ENCODE measurements at places on chromosomes 3 and 15.

GRCh38 chr3:59381282-59381681, 331.5 kb upstream of the CFAP20DC start:
- DNase-seq = no peak

DNA sequence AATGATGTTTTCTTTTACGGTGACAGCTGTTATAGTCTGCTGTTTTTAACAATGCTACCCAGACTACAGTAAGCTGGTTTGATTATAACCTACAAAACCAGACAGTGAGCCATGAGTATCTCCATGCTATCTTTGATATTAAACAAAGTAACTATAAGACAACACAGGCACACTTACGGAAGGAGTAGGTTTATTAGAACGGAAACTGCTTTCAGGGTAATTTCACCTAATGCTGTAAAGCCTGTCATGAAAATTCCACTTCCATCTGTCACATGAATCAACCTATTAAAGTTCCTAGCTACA, 33.0 kb downstream of the VPS13C start:
- no peak for DNase-seq

DNA sequence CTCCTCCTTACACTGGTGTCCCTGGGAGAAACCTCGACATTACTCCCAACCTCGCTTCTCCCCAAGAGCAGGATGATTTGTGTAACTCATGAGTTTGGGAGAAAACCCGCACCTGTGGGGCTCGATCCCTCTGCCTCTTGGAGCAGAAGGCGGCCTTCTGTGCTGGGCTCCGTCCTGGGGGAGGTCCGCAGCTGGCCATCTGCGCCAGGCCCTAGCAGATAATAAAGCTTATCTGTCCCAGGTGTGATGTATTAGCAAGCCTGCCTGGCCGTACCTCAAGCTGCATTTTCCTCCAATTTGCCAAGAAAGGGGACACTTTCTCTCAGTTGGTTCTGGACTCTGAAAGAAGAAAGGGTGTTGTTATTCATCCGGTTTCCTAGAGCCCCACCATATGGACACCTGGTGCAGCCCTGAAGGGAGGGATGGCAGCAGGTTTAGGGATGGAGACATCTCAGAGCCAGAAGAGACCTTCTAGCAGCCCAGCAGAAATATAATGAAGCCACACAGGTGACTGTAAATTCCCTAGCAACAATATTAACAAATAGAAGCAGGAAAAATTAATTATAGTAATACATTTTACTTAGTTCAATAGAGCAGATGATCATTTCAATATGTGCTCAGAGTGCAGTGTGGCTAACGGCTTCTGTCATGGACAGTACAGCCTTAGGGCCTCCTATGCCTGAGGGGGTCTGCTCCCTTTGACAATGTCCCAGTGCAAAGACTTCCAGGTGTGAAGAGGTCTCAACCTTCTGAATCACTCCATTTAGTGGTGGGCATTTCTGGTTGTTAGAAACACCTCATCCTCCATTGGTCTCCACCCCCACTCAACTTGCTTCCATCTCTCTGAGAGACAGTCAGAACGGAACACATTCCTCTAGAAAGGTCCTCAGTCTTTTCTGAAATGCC, 94.8 kb downstream of the CPN2 start:
- no peak for DNase-seq

GRCh38 chr3:122677216-122677615, 3.4 kb upstream of the PARP14 start:
- no peak for DNase-seq

GRCh38 chr3:170469151-170470062, 50.7 kb downstream of the CLDN11 start:
- DNase-seq = peak; percentile 91

GRCh38 chr3:150049317-150049716, 78.6 kb upstream of the PFN2 start:
- DNase-seq = no peak

DNA sequence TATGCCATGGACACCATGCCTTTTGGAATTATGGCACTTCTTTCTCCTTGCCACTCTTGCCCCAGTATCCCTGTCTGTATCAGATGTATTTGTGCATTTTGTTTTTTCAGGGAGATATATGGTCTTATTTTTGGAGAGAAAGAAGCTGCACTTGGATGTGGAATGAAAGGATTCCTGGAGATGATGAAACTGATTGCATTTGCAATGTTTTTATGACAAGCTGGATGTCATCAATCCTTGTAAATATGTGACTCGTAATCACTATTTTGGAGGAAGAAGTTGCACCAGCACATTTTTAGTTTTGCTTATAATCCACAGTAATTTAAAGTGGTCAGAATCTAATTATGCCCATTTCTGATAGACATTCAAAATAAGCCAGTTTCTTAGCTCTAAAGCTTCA, 165.0 kb downstream of the NR1D2 start:
- peak; percentile 58 for DNase-seq

DNA sequence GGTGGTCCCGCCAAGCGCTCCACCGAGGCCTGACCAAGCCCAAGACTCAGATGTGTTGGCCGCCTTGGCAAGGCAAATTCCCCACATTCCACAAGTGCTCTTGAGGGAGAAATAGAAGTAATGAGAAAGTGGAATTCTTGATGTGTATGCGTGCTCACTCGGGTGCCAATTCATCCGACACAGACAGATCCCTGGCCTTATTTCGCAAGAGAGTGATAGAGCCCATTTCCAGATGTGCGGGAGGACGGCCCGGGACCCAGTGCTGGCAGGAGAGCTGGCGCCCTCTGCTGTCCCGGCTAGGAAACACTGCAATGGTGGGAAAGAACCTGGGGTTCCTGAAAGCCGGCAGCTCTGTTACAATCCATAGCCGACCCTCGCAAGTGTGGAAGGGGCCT, 76.0 kb downstream of the HMG20A start:
- peak; percentile 99 for DNase-seq

GRCh38 chr3:13023235-13023970, 49.8 kb downstream of the IQSEC1 start:
- DNase-seq = no peak

DNA sequence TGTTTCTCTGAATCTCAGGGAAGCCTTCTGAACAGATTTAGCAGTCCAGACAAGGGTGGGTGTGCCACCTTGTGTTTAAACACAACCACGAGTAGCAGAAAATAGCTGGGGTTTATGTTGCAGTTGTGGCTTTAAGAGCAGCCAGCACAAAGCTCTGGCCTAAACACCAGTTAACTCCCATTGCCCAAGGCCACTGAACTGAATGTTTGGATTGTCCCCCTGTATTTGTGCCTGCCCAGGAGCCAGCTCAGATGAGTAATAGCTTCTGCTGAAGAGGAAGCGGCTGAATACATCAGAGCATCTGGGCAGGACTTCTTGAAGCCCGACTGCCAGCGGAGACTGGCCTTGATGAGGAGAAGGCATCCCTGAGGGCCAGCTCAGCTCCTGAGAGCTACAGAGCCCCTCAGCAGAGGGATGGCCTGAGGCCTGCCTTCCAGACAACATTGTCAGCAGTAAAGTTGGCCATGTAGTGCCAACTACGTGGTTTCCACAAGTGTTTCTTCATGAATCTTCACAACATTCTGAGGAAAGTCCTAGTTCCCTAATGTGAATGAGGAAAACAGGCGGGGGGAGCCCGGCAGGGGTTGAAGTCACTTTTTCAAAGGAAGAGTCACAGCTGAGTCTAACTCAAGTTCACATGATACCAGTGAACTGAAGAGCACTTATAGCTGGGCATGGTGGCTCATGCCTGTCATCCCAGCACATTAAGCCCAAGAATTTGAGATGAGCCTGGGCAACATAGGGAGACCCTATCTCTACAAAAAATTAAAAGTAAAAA, 65.8 kb upstream of the ZBTB38 start:
- peak; percentile 94 for DNase-seq

- no peak for DNase-seq
These were observed 230.8 kb downstream of the FEZF2 start for GRCh38 chr3:62142331-62143085.

DNA sequence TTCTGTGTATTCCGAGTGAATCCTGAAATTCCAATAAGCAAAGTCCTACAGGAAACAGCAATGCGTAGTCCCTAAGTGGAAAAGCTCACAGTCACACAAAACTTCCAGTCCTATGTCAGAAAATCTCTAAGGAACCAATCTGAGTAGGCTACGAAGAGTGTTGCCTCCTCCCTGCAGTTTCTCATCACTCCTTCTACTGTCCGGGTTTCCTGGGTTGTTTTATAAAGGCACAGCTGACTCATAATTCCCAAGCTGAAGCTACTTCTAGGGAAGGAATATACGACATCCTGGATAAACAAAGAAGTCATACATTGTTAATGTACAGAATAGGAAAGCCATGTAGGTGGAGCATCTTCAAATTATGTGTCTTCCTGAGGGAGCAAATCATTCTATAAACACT, 65.7 kb upstream of the RGMA start:
- no peak for DNase-seq

DNA sequence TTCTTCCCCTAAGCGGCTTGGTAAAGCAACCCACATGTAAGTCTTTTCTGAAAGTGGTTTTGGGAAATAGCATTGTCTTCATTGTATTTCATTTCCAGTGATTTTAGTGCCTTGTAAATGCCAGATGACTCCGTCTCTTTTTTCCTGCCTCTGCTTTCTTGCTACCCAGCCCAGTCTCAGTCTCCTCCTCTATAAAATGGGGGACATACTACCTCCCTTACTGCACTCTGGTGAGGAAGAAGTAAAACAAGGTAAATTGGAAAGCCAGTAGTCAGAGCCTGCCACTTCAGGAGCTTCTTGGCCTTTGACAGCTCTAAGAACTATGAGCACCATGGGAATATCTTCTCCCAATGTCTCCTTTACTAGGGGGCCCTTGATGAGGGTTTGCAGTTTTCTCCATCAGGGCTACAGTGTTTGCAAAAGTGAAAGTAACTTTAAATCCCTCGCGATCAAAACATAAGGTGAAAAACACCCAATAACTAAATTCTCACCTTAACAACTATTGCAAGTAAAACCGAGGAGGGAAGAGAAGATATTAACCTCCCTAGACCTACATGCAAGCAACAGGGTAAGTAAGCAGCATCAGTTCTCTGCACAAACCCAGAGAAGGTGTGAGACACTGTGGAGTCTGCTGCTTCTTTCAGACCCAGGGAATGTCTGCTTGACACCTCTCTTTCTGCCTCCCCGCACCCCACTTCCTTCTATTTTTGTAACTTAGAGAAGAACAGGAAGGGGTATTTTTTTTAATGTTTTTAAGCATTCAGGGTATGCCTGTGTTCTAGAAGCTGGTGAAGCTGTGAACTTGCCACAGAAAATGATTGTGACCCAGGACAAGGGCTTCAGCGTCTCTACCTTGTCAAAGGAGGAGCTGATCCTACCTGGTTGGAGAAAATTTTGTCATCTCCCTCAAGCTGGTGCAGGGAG, 159.1 kb upstream of the EOMES start:
- DNase-seq = no peak

GRCh38 chr3:59131016-59131766, 81.4 kb upstream of the CFAP20DC start:
- peak; percentile 95 for DNase-seq

GRCh38 chr3:183560607-183561006, 5.1 kb upstream of the KLHL6 start:
- DNase-seq = no peak

DNA sequence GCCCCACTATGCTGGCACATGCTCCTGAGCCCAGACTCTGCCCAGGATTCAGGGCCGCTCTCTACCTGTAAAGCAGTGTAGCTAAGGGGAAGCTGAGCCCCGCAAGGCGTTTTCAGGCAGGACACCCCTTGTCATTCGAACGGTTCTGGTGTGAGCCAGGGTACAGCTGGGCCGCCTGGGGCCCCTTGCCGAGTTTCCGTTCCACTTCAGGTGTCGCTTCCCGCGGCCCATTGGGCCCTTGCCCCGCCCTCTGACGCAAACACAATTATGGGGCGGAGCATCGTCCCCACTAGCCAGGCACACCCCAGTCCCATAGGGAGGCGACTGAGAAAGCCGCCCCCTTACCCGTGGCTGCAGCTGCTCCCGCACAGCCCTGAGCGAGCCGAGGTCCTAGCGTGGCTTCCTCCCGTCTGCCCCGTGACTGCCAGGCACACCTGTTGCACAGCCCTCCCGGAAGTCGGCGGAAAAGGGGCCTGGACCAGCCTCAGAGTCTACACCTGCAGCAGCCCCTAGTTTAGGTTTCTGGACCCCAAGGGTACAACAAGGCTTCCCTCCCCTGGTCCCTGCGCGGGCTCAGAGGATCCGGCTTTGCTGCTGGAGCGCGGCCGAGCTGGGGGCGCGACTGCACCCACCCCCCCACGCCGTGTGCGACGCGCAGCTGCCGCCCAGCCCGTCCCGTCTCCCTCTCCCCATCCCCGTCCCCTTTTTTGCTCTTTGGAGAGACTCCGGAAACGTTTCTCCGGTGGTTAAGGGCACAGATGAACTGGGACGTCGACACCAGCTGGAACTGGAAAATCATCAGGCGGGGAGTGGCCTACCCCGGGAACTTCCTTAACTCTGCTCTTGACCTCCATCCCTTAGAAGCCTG, at the start of gene PLSCR2:
Gene PLSCR2 (minus strand): TSS at position 412 of the 868 bp plus-strand sequence. CDS start 9,657 bp downstream, outside the sequence.
- peak; percentile 67 for DNase-seq

- no peak for DNase-seq
These were observed 681.4 kb downstream of the MCTP2 start for GRCh38 chr15:94912760-94913159.

DNA sequence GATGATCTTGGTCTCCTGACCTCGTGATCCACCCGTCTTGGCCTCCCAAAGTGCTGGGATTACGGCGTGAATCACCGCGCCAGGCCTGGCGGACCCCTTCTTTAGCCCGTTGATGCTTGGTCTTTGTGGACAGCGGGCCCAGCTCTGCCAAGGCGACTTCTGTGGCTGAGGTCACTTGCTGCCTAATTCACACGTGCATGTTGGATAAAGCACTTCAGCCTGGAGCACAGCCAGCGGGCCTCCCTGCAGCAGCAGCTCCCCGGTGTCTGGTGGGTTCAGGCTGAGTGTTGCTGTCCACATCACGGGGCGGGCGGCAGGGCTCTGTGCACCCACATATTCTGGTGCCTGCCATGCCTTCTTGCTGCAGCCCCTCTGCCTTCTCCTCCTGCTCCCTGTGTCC, 88.4 kb downstream of the DGKG start:
- DNase-seq = no peak

DNA sequence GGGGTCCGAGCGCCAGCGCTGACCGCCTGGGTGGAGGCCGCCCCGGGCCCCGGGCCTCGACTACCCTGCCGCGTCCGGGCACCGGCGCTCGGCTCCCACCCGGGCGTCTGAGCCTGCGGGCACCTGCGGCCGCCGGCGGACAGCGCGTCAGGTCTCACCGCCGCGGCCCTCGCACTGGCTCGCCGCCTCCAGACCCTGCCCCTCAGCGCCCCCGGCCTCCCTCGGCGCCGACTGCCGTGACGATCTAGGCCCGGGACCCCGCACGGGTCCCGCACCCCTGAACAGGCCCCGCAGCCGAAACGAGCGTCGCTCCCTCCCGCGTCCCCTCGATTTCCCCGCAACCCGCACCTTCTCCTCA, 297 bp downstream of the PRC1 start:
- DNase-seq = no peak

- DNase-seq = no peak
These were observed 70.1 kb downstream of the HMCES start for GRCh38 chr3:129348734-129349133.

All from fibroblast of gingiva (primary cell).